T1000 (cell line): ENCODE measurements at places on chromosomes 12 and 14.

- peak; percentile 10 for DNase-seq
Observed at GRCh38 chr14:100104523-100105300, 39.5 kb downstream of the EVL start.

DNA sequence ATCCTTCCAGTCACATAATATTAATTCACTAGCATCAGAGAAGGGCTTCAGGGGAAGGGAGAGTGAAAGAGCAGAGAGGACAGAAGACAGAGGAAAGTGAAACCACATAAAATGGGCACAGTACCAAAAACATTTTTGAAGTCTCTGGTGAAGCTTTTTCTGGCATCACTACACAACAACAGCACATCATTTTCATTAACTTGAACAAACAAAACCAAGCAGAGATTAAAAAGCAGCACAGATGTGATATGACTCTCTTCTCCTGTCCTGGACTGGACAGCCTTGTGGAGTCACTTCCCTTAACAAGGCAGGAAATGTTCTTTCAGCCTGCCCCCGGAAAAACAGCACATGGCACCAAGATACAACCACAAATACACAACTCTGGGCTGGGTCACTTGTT, 112.0 kb downstream of the TSPAN8 start:
- no peak for DNase-seq

- no peak for DNase-seq
Observed at GRCh38 chr12:79682593-79682992, 8.2 kb downstream of the PAWR start.

DNA sequence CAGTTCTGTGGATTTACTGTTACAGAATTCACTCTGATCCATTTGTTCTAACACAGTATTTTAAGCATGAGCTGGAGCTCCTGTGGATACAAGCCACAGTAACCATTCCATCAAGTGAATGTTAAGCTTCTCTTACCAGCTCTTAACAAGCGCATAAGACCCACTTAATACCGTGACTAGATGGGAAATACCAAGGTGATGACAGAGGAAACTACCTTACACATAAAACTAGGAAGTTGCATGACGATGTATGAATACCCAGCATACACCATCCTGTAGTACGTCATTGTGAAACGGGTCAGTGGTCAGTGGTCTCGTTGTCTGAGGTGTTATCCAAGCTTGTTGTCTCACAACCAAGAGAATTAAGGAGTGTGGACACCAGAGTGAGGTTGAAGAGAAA, 2.0 kb upstream of the GALC start:
- DNase-seq: no peak

DNA sequence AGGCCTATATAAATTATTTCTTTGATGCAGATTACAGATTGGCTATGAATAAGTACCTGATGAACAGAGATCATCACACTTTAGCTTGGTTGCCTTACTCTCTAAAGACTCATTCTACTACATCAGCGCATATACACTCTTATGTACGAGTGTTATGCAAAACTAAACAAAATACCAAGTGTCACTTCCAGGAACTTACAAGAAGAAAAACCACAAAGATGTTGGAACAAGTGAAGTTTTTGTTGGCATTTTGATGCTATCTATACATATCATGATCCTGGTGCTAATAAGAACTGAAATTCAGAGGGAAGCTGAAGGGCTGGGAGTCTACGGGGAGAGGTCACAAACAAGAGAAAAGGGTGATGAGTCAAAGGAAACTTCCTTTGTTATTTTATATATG, 47.9 kb upstream of the CERS5 start:
- no peak for DNase-seq
